Stimulated activated CD8-positive, alpha-beta memory T cell treated with anti-CD3 and anti-CD28 coated beads, Interleukin-4, amount 100 ng/mL, for 4 hours (primary cell): ENCODE measurements at places on chromosomes 7 and 10.

DNA sequence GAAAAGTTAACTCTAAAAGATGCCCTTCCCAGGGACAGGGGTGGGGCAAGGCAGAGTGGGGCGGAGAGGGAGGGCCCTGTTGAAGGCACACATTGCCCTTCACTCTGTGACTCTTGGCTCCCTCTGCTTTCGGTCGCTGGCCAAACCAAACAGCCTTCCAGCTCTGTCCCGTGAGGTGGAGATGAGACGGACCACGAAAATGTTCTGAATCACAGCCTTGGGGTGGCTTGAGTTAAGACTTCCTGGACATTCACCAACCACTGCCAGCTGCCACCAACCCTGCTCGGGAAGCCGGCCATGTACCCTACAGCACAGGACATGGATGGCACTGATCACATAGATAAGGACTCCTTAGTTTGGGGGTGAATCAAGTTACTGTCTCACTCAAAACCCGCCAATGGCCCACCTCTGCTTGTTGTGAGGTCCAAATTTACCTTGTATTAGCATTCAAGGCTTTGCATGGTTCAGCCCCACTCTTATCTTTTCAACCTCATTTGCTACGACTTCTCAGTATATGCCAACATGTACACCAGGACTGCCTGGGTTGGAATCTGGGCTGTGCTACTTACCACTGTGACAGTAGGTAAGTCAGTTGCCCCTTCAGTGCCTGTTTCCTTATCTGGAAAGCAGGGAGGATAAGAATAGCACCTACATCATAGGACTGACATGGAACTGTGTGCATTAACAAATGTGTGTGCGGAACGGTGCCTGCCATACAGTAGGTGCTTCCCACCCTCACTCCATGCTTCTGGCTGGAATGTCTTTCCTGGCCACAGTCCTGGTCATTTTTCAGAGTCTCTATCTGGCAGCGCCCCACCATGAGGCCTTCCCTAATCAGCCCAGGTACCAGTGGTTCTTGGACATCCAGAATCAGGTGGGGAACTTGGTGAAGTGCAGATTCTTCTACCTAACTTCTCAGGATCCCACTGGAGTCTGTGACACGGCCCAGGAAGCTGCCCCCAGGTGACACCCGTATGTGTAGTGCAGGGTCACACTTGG, 28.0 kb downstream of the ITPRIP start:
- no peak for DNase-seq

- no peak for DNase-seq
These were observed 72.5 kb upstream of the UCN3 start for GRCh38 chr10:5292196-5292735.

GRCh38 chr7:140060788-140061606, 1.8 kb downstream of the PARP12 start:
- DNase-seq = no peak

DNA sequence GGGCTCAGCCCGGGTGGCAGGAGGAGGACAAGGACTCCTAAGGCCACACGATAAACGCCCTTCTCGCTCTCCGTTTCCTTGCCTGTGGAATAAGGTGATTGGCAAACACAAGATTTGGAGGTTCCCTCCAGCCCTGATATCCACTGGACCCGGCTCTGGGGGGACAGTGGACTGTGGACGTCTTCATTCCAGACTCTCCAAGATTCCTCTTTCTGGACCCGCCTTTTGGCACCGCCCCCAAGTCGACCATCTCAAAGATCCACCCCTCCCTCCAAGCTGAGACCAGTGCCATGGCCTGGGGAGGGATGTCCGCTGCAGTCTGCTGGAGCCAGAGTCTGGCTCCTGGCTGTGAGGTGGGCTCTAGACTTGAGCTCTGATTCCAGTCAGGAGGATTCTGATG, 23.6 kb downstream of the ZNF783 start:
- DNase-seq = no peak

DNA sequence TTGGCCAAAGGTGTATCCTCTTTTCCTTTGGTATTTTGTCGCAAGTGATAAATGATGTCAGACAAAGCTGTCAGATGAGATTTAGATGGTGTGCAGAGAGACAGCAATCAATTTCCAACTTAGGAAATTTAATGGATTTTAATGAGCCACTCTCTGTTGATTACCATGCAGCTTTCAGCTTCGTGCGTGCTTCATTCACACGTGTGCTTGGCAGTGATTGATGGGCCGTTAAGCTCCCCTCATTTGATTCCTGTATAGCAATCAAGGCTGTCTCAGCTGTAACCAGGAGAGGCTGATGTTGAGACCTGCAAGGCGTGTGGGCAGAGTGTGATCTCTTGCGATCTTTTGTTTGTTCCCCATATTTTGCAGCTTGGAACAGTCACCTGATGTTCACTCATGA, 439.6 kb downstream of the CALN1 start:
- no peak for DNase-seq

- DNase-seq = no peak
These were observed 114.5 kb upstream of the POM121L12 start for GRCh38 chr7:52920977-52921376.

- DNase-seq = no peak
These were observed 418.7 kb downstream of the GATA3 start for GRCh38 chr10:8473205-8473604.

DNA sequence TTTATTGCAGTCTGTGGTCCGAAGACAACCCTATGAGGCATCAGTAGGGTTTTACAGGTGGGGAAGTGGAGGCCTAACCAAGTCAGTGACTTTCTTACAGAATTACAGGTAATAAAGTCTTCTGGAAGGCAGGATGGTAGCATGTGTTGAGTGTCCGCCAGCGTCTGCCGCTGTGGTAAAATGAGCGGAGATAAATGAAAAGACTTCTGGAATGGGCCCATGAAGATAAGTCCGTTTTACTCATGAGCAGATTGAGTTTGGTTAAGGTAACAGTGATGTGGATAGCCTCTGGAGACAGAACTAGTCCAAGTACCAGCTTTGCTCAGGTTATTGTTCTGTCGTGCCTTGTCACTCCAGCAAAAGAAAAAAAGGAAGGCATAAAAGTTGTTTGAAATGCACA, 966 bp downstream of the FBH1 start:
- no peak for DNase-seq

DNA sequence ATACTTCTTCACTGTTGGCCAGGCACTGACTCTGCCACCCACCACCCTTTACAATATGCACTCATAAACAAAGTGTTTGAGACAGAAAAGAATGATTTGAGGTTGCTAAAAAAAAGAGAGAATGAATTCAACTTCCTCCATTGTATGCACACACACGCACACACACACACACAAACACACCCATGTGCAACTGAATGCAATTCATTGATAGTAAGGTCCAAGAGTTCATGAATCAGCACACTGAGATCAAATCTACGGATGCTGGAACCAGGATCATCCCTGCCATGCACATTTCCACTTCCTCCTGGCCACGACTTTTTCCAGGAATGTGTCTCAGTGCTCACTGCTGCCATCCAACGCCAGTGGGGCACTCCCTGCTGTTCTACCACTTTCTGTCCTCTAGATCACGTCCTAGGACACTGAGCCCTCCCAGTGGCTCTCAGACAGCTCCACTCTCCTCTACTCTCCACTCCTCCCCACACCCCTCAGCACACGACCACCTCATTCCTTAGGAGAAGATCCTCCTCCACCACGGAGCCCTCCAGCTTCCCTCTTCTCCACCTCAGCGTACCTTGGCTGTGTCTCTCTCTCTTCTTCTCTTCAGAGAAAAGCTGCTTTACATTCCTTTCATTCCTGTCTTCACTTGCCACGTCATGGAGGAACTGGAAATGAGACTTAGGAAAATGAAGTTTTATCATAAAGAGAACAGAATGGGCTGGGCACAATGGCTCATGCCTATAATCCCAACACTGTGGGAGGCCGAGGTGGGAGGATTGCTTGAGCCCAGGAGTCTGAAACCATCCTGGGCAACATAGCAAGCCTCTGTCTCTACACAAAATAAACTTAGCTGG, 12.0 kb upstream of the TMEM213 start:
- DNase-seq = no peak

DNA sequence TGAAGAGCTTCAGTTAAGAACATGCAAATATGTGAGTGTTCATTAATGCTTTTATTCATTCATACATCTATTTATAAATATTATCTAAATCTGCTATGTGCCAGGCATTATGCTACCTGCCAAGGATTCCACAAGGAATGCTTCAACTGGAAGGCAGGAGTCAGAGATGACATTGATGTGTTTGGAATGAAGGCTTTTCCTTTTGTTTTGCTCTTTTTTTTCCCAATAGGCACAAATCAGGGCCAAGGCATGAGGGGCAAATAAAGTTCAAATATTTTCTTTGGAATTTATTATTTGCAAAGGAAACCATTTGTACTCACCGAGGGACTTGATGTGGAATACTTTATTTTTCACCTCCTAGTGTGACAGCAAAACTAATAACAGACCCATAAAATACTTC, 530.3 kb downstream of the ARL4A start:
- no peak for DNase-seq

DNA sequence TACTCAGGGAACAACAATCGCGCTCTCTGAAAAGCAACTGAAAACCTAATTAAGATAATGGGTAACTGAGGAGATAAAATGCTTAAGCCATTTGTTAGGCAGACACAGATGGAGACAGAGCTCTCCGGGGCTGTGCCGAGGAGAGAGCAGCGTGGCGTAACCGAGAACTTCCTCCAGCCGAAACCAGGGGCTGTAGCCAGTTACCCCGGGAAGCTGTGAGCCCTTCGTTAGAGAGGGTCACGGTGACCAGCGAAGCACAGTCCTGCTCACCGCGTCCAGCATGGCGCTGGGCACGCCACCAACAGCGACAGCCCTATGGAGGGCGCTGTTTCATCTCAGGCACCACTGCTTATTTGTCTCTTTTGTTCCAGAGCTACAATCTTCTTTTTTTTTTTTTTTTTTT, 16.1 kb downstream of the PAPOLB start:
- no peak for DNase-seq

- no peak for DNase-seq
These were observed 89.1 kb downstream of the GFRA1 start for GRCh38 chr10:116183733-116184511.

DNA sequence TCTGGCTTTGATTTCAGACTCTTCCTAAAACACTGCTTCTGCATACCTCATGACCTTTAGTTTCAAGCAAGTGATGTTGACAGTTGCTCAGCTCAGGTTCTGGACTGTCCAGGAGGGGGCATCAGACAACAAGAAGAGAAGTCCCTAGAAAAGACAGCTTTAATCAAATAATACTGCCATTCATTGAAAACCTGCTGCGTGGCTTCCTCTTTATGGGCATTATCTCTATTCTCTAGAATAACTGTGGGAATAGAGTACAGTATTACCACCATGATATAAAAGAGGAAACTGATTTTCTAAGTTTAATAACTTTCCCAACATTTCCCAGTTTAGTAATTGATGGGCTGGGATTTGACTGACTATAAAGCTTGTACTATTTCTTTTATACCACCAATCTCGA, 170.4 kb downstream of the SNX13 start:
- DNase-seq = peak; percentile 16

DNA sequence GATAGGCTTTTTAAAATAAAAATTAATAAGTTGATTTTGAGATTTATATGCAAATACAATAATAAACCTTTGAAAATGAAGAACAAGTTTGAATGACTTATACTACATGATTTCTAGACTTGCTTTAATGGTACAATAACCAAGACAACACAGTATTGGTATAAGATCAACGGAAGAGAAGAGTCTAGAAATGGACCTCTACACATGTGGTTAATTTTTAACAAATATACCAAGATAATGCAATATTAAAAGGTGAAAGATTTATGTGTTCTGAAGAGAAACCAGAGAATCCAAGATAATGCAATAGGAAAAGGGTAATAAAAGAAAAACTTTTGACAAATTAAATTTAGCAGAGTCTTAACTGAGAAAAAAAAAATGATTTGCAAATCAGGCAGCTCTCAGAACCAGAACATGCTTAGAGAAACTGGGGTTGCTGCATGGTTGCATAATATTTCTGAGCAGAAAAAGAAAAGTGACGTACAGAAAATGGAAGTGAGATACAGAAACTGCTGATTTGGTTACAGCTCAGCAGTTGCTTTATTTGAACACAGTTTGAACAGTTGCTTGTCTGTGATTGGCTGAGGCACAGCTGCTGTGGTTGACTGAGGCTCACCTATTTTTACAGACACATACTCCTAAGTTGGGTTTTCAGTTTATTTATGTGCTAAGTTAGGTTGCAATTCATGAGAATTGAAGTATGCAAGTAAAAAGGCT, 365.9 kb downstream of the CRPPA start:
- DNase-seq = no peak

DNA sequence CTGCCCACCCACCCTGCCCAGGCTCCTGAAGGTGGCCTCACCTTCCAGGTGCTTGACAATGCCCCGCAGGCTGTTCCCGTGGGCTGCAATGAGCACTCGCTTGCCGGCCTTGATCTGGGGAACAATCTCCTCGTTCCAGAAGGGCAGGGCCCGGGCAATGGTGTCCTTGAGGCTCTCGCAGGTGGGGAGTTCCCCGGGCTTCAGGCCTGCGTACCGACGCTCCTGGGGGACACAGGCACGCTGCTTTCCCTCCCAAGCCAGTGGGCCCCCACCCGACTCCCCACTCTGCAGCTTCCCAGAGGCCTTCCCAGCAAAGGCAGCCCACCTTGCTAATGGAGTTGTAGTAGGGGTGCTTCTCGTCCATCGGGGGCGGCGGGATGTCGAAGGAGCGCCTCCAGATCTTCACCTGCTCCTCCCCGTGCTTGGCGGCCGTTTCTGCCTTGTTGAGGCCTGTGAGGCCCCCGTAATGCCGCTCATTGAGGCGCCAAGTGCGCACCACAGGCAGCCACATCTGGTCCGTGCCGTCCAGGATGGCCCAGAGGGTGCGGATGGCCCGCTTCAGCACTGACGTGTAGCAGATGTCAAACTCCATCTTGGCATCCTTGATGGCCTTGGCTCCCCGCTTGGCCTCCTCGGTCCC, 456 bp downstream of the PGAM2 start:
- no peak for DNase-seq

GRCh38 chr7:125425506-125425905, 495.9 kb upstream of the POT1 start:
- no peak for DNase-seq

GRCh38 chr10:132643709-132644526, 106.3 kb downstream of the INPP5A start:
- no peak for DNase-seq

GRCh38 chr7:157818701-157819454, 482.1 kb downstream of the DNAJB6 start:
- DNase-seq = no peak

DNA sequence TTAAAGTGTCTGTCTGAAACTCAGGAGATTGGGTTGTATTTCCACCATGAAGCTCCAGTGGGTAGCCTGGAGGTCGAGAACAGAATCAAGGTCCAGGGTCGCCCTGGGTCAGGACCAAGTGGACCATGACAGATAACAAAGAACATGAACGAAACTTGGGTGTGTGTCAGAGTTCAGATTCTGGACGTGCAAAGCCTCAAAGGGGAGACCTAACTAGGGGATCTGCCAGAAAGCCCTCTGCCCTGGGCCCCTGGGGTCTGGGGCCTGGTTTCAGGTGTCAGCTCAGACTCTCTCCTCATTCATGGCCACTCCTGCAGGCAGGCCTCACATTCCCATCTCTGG, 1.6 kb downstream of the RASSF4 start:
- DNase-seq = no peak

DNA sequence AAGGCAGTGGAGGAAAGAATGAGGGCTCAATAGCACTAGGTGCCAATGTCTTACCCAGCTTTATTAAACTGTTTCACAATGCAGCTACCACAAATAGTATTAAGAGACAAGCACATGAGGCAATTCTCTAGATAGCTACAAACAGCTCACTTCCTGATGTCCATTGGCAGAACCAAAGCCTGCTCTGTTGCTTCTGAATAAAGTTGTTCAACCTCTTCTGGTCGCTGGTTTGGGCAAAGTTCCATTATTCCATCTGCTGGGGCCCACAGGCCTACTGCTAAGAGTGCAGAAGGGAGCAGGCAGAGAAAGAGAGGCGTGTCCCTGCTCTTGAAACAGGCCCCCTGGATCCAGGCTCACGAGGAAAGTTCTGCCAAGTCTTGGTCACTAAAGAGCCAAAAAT, 173.9 kb downstream of the ZNF438 start:
- no peak for DNase-seq
